ENCODE measurements at places on chromosomes 2 and 18.

DNA sequence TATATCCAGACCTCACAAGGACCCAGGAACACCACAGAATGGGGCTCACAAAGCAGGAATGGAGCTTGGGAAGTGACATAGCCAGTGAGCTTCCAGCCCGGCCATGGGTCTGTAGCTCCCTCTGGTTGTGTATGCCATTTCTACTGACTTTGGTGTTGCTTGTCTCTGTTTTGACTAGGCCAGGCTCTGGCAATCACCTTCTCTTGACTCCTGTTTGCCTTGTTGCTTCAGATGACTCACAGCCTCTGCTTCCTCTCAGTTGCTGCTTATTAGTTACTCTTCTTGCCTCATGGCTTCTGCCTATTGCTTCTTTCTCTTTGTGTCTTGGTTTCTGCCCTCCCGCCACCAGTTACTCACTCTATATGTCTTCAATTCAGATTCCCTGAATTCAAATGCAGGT lies 15.8 kb upstream of the IER3IP1 start:
- no peak for DNase-seq

- no peak for DNase-seq
Observed at GRCh38 chr2:111938392-111938791, 40.0 kb downstream of the MERTK start.

- DNase-seq: no peak
Observed at GRCh38 chr2:62176801-62177200, 19.1 kb upstream of the B3GNT2 start.

DNA sequence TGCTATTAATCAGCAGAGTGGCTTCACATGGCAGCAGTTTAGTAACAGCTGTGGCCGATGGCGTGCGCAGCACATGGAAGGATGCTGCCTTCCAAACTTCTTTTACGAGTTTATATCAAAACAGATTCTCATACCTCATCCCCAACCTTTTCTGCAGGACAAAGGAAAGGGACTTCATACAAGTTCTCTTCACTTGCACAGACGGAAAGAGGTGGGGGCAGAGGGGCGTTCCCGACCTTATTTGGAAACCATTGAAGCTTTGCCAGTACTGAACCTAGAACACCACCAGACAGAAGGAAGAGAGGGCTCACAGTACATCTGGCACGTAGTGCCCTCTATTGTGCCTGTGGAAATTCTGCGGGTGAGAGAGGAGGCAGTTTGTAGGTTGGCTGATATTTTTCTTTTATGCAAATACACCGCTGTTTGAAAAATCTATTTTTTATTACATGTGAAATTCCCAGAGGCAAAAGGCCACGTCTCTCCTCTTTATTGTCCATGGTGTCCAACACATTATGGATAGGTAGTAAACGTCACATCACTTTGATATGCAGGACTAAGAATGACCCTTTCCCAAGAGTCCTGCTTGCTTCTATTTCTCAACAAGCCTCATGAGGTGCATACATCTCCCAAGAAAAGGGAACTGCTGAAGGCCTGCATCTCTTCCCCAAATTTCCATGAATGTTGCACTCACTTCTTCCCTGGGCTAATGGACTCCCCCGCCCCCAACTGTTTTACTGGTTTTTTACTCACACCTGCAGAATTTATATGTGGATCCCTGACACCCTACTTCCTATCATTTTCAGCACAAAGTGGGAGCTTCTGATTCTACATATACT lies 31.3 kb downstream of the COLEC12 start:
- no peak for DNase-seq

DNA sequence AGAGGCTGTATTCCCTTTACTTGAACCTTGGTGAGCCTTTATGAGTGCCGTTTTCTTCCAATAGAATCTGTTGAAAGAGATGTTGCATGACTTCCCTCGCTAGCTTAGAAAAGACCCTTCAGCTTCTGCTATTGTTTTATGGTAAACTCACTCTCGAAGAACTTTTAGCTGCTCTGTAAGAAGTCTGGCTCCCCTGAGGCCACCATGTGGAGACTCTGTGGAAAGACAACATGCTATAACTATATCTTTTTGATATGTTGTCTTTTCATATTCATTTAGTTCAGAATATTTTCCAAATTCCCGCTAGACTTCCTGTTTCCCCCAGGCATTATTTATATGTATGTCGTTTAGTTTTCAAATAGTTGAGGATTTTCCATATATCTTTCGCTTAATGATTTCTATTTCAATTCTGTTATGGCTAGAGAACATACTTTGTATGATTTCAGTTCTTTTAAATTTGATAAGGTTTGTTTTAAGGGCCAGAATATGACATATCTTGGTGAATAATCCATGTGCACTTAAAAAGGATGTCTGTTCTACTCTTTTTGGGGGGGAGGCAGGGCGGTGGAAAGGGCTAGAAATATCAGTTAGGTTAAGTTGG lies 64.1 kb downstream of the PTPN4 start:
- DNase-seq: no peak

DNA sequence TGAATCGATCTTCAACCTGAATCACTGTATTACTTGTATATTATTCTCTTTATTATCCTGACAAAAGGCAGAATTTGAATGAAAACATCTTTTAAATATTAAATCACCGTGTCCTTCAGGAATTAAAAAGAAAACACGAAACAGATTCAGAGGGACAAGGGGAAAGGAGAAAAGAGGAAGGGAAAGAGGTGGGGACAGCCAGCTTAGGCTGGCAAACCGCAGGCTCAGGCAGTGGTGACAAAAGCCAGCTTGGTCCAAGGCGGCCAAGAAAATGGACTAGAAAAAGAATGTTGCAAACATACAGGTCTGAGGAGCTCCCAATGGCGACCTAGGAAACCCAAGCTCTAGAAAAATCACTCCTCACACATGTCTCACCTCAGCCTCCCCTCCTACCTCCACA lies 6.8 kb downstream of the B4GALT6 start:
- DNase-seq: no peak

GRCh38 chr2:215567504-215567903 lies 131.6 kb upstream of the FN1 start:
- no peak for DNase-seq

DNA sequence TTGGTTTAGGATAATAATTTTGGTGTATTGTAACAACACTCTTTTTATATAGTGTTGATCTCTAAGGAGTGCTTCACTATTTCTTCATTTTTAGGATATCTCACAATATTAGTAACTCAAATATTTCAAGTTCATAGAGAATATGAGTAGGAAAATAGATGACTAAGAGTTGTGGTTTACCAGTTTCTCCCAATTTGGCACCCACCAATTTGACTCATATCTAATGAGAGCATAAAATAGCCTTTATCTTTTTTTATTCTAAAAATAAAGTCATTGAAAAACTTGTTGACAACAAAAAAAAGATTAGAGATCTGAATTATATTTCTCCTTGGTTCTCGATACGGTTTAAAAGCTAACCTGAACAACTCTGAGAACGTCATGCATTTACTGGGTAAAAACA lies 204.0 kb downstream of the PARD3B start:
- DNase-seq: no peak

DNA sequence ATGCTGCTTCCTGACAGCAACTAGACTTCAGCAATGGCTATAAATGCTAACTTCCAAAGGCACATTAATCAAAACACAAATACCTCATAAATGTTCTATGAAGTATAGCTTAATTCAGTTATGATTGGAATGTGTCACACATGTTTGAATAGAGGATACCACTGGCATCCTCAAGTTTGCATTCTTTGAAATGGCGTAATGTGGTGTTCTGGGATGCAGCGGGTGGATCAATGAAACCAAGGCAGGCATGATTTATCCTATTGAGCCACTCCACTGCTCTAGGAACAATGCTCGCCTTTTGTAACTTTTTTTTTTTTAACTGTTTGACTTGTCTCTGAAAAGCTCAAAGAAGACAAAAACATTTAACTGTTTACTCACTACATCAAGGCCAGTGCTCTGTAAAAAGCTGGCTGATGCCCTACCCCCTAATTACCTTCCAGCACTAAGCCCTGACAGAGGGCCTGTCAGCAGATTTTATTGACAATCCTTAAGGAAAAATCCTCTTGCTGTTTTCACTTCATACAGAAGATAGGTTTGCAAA lies 278.8 kb upstream of the SESTD1 start:
- DNase-seq: no peak

Data from stimulated activated CD4-positive, alpha-beta T cell treated with anti-CD3 and anti-CD28 coated beads, Interleukin-4, amount 100 ng/mL, for 48 hours (primary cell).